CD4-positive, alpha-beta T cell treated with Interleukin-2 at 100 ng/mL for 4 hours (primary cell): ENCODE measurements at places on chromosomes 2 and 18.

GRCh38 chr2:102083393-102083703 lies 59.2 kb upstream of the IL1R1 start:
- no peak for DNase-seq

- no peak for DNase-seq
Measured at GRCh38 chr2:67867735-67868134, 195.1 kb downstream of the C1D start.

- DNase-seq: no peak
Measured at GRCh38 chr2:136124805-136125204, 6.9 kb upstream of the CXCR4 start.

DNA sequence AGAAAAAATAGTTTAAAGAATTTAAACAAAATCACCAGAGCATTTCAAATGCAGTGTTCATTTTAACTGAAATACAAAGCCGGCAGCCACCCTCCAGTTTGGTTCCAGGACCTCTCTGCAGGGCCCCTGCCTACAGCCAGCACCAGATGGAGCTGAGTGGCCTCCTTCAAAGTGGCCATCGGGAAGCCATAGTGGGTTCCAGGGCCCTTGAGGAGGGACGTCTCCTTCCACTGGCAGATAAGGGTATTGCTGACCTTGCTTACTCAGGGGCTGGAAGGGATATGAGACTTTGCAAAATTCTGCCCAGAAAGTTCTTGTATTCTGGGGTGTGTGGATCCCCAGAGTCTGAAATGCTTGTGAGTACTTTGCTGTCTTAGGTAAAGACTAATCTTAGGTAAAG lies 205.2 kb upstream of the APCDD1 start:
- DNase-seq: no peak

DNA sequence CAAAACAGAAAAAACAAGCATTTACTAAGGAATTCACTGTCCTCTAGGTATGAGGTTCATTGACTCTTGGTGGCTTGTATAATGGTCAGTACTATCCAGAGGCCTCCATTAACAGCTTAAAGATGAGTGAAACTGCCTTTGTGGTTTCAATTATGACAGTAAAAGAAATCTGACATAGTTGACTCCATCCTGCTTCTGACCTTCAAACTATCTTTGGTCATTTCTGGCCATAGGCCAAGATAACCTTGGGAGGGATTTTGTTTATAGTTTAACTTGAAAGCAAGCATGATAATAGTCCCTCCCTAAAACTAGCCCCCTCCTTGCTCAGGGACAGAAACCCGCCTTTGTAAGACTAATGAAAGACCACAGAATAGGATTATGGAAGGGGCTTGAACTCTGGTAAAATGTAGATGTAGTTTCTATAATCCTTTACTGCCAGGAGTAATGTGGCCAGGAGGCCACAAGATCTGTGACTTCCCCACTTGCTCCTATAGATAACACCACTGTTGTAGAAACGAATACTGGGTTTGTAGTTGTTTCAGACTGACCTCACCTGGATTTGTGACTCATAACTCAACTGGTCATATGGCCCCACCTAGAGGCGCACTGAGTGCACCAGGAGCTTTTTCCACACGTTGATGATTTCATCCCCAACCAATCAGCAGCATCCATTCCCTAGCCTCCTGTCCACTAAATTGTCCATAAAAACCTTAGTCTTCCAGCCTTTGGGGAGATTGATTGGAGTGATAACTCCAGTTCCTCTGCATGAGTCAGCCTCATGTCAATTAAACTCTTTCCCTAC lies 8.6 kb upstream of the PLEKHM3 start:
- peak; percentile 33 for DNase-seq

DNA sequence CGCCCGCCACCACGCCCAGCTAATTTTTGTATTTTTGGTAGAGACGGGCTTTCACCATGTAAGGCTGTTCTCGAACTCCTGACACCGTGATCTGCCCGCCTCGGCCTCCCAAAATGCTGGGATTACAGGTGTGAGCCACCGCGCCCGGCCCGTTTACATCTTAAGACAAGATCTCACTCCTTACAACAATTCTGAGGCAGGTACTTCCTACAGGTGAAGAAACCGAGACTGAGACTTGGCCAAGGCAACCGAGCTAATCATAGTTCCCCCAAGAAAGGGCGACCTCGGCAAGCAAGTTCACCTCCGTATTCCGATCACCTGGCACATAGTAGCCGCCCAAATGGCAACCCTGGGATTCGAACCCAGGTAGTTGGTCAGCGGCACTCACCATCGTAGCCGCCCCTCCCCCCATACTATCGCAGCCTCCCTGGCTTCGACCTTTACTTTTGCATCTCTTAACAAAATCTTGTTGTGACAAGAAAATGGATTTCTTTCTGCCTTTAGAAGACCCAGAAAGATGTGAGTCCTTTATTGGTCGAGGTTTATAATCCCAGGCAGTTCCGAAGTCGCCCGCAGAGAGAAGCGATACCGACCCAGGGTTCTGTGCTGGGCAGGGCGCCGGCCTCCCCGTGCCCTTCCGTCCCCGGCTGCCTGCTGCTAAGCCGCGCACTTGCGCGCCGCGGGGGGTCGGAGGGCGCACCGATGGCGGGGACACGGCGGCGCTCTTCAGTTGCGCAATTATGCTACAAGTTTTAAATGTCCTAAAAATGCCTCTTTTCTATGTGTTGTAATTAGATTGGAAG lies 1.1 kb upstream of the FZD5 start:
- no peak for DNase-seq

DNA sequence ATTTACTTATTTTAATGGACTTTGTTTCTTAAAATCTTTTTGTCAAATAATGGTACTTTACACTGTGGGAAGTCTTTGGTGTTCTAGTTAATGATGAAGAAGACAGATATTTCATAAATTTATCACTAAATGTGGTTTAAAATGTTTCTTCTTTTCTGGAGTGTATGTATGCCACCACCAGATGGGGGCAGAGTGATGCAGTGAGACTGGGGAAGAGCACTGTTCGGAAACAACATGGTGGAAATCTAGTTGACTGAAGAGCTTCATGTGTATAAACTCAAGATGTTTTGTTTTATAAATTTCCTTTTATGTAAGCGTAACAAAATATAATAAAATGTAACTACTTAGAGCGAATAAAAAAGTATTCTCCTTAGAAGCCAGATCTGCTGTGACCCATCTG lies 195.1 kb downstream of the KCNE4 start:
- DNase-seq: no peak

DNA sequence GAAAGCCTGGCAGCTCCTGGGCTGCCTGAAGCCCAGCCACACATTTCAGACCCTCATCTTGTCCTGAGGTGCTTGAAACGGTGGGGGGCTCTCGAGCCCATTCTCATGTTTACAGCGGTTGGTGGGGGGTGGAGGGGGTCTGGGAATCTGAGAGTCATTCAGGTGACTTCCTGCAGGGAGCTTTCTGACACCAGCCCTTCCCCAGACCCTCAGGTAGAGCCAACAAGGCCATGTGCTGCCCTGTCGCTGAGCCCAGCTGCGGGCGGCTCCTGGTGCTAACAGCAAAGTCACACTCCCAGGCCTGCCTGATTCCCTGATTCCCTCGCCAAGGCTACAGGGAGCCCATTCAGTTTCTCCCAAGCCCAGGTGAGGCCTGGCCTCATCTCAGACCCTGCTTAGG lies 324.9 kb upstream of the MEX3C start:
- DNase-seq: no peak

GRCh38 chr2:180728928-180729559 lies 251.4 kb upstream of the UBE2E3 start:
- no peak for DNase-seq

GRCh38 chr18:26992926-26993325 lies 127.4 kb upstream of the AQP4 start:
- no peak for DNase-seq

- no peak for DNase-seq
Measured at GRCh38 chr2:95316466-95317122, 19.4 kb downstream of the KCNIP3 start.

DNA sequence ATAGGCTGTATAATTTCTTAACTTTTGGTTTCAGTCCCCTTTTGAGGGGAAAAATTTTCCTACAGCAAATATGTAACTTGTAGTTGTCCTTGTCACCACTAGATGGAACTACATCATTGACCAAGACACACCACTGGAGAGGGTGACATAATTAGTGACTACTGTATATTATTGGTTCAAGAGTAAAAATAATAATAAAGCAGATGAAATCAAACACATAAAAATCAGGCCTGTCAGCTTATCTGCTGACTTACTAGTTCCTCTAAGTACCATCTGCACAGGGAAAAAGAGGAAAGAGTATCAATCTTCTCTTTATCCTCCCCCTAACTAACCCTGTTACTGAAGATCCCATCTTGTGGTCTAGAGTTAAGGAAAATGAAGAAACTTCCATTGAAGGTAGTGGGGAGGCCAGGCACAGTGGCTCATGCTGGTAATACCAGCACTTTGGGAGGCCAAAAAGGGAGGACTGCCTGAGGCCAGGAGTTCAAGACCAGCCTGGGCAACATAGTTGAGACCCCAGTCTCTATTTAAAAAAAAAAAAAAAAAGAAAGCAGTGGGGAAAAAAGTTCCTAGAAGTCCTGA lies 29.6 kb upstream of the ENOSF1 start:
- DNase-seq: peak; percentile 57

GRCh38 chr18:28078298-28078697 lies 98.6 kb downstream of the CDH2 start:
- DNase-seq: no peak

- DNase-seq: no peak
Measured at GRCh38 chr2:120750488-120751210, 15.0 kb downstream of the GLI2 start.

GRCh38 chr2:127651971-127652550 lies 6.1 kb downstream of the GPR17 start:
- DNase-seq: no peak

GRCh38 chr2:172462849-172463381 lies 35.5 kb downstream of the ITGA6 start:
- DNase-seq: peak; percentile 70

DNA sequence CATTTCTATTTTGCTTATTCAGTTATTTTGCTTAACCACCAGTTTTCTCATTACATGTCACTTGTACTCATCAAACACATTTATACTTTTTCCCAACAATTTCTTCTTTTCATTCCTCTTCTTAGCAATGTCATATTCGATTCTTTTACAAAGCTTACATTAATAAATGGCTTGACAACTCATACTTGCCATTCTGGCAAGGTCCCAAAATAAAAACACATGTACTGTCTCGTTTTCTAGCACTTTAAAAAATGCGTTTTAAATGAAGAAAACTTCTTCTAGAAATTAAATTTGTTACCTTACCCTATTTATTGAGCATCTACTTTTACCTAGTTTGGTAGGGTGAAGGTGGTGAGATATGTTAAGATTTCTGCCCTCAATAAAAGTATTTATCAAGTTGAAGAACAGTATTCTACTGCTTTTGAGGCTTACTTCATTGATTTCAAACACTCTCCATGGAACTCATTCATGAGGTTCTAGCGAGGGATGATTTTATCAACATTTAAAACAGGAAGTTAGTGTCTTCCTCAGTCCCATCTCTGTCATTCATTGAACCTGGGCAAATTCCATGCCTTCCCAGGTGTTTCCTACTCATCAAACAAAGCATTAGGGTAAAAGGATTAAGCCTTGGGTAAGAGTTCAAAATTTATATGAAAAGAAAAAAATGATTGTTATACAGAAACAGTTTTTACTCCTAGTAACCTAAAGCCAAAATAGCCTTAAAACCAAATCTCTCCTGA lies 52.6 kb downstream of the CALCRL start:
- DNase-seq: no peak

DNA sequence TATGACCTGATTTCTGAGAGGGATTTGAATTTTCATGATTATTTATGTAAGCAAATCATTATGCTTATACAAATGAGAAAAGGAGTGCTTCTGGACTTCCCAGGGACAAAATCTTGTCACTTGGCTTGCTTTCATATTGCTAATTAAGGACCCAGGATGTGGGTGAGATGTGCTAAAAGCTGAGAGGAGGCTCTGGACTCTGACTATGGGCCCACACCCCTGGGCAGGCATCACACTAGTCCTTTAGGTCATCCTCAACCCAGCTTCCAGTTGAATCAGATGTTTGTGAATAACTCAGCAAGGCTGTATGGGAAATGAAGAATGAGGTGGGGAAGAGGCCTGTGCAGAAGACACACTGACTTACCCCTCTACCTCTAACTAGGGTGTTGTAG lies 11.9 kb downstream of the IL1B start:
- no peak for DNase-seq

DNA sequence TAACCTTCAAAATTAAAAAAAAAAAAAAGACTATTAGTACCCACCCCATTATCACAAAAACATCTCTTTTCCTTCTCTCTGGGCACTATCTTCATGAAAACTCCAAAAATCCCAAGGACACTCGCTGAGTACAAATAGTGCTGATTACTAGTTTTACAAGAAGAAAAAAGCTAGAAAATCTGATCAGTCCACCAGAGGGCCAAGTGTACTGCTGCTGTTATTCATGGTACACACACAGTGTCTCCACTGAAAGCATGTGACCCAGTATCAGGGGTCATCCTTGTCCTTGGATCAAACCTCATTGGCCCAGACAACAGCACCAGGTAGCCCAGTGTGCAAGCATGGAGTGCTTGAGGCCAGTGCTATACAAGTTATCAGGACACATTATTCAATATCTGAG lies 382.7 kb upstream of the KLHL29 start:
- no peak for DNase-seq

- no peak for DNase-seq
Measured at GRCh38 chr2:40120026-40120425, 331.9 kb downstream of the SLC8A1 start.

- no peak for DNase-seq
Measured at GRCh38 chr2:221025398-221025797, 546.7 kb downstream of the EPHA4 start.

DNA sequence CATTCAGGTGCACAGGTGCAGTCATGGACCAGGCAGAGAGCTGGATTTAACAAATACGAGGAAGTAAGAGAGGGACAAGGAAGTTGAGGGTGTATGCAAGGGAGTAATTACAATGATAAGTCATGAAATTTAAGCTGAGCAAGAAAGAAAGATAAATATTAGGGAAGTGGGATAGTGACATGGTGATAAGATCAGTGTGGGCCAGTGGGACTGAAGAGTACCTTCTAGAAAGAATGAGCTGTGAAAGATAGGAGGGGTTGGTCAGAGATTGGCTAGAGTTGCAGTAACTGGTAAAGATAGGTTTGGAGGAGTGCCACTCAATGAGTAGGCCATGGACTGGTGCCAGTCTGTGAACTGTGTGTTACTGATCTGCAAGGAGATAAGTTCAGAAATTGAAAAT lies 200.8 kb upstream of the SIX3 start:
- no peak for DNase-seq

DNA sequence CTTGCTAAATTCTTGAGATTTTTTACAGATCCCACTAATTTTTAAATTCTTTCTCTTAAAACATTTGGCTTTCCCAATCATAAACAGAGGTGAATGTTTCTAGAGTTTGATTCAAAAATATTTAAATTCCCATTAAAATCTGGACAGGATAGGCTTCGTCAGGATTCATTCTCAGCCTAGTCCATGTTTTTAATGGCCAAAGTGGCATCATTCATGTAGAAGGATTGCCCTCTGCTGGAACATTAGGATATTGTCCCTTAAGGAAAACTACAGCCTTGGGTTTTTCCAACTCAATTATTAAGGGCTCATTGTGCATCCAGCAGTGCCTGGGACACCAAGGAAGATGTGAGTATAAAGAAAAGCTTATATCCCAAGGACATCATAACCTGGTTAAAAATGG lies 71.7 kb downstream of the TPGS2 start:
- no peak for DNase-seq
